EL (cell line): ENCODE measurements at places on chromosomes 7 and 10.

GRCh38 chr7:16419859-16420258 is 1.5 kb downstream of the CRPPA start:
- no peak for DNase-seq

DNA sequence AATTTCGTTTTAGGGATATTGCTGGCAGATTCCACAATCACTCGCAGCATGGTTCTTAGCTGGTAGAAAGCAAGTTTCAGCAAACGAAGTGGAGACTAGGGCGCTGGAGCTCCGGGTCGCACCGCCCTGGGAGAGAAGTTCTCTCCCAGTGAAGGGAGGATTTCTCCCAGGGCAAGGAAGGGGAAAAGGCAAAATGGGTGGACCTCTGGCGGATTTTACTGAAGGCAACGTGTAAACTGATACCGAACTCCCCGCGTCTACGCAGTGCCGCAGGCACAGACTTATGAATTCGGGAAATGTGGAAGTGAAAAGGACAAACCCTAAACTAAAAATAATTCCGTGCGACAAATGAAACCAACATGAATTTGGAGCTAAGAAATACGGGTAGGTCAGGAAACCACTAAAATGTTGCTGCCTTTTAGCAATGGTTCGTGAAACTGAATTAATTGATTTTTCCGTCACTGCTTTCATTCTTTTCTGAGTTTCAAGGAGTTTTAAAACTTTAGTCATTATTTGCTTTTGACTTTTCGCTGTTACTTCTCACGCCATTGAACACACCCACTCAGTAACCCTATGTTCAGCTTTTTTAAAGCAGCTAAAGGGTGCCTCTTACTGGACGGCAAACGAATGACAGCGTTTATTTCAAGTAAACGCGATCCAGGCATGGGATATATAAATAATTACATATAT is at the start of gene MYOF:
TSS of gene MYOF (minus strand) at position 190 of the 690 bp plus-strand sequence. CDS start at position 50, 140 bp downstream.
- peak; percentile 88 for DNase-seq

DNA sequence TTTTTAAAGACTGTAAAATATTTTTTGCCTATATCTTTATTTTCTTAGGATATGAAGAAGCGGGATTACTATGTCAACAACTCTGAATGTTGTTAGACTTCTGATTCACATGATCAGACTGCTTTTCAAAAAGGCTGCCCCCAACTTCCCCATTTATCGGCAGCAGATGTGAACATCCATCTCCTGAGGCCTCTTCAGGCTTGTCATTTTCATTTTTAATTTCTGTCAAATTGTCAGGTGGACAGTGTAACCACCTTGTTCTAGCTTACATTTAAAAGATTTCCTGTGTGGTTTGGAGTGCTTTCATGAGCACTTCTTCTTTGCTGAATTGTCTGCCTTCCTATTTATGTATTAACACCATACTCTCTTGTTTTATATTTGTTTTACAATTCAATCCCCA is 78.8 kb upstream of the GSDME start:
- DNase-seq: no peak

GRCh38 chr10:11835061-11835460 is 11.9 kb downstream of the PROSER2 start:
- no peak for DNase-seq

GRCh38 chr10:20272608-20273007 is 456.4 kb downstream of the PLXDC2 start:
- no peak for DNase-seq

- peak; percentile 39 for DNase-seq
Measured at GRCh38 chr10:76899490-76899889, 738.1 kb downstream of the KCNMA1 start.

DNA sequence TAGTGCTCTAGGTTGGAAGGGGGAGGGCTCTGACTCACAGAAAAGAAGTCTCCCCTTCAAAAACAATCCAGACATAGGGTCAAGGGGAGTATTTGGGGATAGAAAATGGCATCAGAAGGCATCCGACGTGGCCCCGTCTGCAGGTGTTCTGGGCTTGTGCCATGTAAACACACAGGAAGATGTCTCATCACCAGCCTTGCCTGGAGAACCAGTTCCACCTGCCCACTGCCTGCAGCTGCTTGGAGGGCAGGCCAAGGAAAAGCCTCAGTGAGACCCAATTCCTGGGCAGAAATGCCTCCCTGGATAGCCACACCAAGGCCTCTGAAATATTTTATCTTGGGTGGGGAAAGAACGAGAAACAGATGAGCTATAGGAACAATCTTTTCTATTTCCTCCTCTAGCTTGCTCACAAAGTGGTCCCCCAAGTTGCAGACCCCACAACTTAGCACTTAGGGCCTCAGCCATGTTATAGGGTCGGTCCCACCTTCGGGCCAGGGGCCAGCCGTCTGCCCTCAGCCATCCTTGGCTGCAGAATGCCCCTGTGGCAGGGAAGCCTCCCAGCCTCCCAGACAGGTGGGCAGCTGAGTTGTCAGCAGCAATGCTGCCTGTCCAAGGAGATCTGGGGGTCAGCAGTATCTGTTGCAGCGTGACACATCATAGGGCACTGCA is 54.3 kb upstream of the ECHDC3 start:
- DNase-seq: no peak

DNA sequence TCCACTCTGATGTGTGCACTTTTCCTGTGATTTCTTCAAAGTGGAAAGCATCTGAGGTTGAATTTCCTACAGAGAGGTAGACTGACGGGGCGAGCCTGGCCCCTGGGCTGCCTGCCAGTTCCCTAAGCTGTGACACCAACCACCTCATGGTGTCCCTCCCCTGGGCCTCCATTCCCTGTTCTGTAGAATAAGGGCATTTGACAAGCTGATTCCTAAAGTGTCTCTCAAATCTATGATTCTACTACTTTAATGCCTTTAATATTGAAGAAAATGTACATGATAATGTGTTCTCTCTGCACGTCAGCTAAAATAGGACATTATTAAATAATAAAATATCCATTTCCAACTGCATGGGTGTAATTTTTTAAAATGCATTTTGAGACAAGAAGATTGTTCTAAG is 105.1 kb downstream of the SEC61G start:
- DNase-seq: no peak

DNA sequence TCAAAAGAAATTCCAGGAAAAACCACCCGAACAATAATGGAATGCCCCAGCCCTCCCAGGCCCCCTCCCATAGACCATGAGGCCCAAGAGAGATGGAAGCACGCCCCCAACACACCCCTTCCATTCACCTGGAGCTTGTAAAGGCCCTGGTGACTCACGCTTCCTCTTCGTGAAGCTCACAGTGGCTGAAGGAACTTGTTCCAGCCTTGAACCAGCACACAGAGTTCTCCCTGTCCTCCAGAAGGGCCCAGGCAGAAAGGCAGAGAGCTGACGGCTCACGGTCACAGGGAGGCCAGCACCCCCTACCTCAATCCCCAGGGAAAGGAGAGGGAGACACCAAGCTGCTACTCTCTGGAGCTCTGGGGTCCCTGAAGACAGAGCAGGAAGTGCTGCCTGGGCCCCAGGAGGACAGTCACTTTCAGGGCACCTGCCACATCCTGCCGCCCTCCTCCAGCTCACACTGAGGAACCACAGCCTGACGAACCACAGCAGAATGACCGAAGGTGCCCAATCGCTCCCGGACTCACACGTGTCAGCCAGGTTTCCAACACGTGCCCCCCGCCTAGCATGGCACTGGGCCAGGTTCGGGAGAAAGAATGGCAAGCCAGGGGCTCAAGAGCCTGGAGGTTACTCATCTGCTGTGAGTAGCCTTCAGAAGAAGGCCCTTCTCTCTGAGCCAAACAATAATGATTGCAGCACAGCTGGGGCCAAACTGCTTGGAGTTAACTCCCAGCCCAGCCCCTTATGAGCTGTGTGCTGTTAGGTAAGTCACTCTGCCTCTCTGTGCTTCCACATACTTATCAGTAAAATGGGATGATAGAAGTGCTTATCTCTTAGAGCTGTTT is 52.8 kb downstream of the DLG5 start:
- peak; percentile 76 for DNase-seq

DNA sequence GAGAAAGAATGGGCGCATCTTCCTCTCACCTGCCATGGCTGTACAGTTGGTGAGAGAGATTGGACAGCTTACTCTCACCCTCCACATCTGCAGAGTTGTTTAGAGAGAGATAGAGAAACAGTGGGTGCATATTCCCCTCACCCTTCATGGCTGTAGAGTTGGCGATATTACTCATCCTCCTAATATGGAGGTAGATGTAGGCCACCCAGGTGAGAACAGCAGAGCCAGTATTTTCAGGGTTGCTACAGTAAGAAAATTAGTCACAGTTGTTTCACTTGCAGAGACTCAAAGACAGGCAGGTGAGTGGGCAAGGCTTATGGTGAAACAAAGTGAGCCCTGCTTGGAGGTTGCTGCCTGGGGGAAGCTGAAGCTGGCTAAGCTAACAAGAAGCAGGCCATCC is 65.0 kb upstream of the PFKP start:
- DNase-seq: no peak
